ENCODE measurements at places on chromosomes 5 and 9.

- no peak for DNase-seq
These were observed 57.8 kb upstream of the TRPM3 start for GRCh38 chr9:71179183-71179582.

GRCh38 chr9:133992780-133993634, 883 bp upstream of the VAV2 start:
- peak; percentile 69 for DNase-seq

GRCh38 chr9:33921967-33922895, 105.3 kb downstream of the UBE2R2 start:
- DNase-seq, result no peak

DNA sequence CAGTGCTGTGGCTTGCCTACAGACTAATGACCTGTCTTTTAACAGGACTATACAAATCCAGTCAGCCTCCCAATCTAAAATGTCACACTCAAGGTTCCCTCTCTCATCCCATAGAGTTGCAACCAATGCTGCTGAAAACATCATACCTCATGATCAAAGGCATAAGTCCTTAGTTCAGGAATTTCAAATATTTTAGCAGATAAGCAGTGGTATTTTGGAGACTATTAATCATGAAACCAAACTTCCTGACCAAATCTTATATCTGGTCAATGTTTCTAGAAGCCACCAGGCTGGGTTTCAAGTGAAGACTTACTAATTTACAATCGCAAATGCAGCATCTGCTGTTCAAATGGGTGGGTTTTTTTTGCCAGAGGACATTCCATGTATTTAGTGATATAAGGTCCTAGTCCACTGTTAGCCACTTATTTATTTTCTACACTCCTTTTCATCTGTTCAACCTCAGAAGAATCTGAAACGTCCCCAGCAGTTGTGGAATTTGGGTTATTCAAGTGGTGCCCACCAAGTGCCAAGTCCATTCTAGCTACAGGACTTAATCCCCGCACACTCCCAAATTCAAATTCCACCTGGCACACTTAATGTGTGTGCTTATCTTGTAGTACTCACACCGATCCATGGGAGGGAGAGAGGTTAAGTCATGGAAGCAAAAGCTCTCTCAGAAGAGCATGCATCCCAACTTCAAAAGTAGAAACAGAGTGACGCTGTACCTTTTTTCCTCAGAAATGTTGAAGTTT, 5.8 kb downstream of the TAS2R1 start:
- DNase-seq, result no peak

DNA sequence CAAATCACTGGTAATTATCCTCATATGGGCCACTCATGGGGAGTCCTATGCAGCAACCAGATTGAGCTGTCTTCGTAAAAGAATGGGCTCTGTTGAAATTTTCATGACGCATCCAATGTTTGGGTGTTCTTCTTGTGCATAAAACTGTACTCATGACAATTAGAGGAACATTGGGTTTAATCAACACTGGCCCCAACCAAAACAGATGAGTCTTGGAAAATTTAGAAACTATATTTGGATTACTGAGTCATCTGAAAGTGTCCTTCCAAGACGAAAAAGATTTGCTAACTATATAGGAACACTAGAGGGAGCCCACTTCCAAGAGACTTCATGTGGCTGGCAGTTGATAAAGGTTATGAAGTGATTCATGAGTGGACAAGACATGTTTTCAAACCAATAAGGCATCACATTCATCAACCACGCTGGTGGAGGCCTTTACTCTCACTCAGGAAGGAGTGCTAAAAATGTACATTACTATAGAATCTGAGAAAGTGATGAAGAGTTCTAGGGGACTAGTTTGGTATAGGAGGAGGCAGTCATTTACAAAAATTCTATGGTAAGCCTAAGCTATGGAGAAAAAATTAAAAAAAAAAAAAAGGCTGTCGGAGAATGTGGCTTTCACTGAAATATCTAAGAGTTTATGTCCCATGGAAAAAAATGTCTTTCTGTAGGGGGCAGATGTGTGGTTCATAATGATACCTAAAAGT, 313.5 kb downstream of the PRDM9 start:
- DNase-seq, result peak; percentile 13

DNA sequence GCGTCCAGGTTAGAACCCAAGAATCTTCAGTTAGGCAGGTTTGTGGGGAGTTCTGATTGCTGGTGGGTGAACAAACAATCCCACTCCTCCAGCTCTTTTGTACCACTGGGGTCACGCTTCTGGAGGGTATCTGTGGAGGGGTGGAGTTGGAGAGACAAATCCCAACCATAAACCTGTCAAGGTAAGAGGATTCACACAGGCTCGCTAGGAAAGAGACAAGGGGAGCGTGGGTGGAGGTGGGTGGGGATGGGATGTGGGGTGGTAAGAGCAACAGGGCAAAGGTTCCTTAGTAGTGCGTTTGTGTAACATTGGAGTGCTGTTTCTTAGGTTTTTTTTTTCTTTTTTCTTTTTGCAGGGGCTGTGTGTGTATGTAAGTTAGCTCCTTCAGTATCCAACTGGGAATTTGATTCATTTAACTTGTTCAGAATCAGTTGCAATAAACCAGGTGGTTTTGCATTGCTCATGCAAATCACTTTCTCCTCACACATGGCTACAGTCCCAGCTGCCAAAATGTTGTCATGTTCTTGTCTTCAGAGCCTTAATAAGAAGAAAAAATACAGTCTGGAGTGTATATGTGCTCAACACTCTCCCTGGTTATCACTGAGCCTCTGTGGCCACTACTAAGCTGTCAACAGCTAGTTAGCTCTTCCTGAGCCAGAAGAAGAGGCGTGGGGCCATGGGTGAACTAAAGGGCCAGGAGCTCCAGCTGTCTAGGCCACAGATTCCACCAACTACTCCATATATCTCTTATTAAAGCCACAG, 164.0 kb upstream of the RAD23B start:
- no peak for DNase-seq

DNA sequence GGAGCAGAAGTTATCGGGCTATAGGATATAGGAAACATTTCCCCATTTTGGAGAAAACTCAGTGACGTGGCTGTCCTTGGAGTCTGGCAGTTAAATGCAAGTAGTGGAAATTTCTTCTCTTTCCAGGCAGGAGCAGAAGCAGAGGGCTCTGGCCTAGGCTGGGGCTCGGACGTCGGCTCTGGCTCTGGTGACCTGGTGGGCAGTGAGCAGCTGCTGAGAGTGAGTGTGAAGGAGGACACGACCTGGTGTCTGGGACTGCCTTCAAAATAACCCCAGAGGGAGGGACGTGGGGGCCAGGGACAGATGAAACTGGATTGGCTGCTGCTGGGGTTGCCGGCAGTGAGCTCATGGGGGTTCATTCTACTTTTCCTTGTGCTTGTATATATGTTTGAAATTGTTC, 79.5 kb downstream of the COL15A1 start:
- DNase-seq, result no peak

DNA sequence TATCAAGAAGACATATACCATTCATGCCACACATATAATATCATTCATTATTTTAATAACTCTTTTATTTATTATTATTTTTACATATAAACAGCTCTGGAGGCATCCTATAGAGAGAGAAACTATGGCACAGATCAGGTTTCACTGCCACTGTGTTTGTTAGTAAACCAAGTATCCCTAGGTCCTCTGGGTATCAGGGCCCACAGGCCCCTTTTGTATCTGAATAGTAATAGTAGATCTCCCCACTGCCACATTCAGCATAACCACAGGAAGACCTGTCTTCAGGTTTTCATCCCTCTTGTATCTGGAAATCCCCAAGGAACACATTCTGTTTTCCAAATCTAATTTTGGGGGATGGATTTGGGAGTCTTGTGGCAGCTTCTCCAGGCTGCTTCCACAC, 94.0 kb downstream of the SPATA31D1 start:
- no peak for DNase-seq

Data from inflammatory macrophage treated with lipopolysaccharide for 1 hour (primary cell).